NB4 (cell line): ENCODE measurements at places on chromosomes 5 and 9.

DNA sequence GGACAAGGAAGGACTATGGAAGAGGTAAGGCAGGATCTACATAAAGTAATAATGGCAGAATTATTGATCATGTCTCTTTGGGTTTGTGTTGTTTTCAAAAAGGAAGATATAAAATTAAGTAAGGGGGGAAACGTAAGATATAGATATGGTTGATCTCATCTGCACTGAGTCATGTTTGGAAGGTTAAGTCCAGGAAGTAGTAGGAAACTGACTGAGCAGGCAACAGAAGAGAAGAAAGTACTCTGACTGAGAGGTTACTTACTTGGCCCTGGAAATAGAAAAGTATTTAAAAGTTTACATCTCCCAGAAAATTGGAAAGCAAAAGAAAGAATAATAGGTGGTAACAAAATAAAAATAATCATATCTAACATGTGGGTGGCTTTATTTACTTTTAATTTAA is 405.3 kb upstream of the RGMB start:
- no peak for DNase-seq

DNA sequence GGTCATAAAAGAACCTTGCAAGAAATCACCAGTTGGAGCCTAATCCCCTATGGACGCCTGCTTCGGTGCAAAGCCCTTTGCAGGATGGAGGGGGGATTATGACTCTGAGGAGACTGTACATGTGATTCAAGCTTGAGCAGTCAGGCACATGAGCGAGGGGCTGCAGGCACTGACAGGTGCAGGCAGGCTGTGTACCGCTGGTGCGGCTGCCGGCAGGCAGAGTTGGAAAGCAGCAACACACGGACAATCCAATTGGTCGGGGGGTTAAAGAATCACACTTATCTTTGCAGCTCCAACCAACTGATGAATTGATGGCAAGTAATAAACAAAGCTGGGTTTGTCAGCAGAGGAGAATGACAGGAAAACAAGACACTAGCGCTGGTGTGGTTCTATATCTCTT is 5.7 kb downstream of the WHRN start:
- DNase-seq = no peak

DNA sequence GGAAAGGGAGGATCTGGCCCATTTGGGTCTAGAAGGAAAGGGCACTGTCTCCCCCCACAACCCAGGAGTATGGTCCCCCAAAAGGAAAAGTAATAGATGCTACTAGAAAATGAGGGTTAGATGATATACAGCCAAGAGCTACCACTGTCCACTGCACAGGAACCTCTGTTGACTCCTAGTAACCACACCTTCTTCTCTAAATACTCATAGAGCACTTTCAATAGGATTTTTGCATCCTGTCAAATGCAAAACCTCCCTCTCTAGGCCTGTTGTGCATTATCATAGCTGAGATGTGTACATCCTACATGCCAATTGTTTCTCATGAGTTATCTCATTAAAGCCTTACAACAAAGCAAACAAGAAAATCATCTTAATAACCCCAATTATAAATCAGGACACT is 66.8 kb downstream of the THBS4 start:
- no peak for DNase-seq

DNA sequence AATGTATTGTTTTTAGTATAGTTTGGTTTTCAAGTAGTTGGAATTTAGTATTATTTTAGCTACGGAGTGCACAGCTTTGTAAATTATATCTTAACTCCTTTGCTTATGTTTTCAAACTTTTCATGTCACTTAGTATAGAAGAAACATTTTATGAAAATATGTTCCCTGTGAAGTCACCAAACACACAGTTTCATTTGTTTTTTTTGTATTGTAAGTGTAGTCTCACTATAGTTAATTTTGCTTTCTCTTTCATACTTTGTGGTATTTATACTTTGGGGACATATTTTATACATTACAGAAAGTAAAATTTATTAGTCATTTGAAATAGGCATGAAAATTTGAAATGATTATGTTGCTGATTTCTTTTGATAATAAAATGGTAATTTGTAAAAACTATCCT is 5.0 kb downstream of the CHSY3 start:
- DNase-seq = no peak

DNA sequence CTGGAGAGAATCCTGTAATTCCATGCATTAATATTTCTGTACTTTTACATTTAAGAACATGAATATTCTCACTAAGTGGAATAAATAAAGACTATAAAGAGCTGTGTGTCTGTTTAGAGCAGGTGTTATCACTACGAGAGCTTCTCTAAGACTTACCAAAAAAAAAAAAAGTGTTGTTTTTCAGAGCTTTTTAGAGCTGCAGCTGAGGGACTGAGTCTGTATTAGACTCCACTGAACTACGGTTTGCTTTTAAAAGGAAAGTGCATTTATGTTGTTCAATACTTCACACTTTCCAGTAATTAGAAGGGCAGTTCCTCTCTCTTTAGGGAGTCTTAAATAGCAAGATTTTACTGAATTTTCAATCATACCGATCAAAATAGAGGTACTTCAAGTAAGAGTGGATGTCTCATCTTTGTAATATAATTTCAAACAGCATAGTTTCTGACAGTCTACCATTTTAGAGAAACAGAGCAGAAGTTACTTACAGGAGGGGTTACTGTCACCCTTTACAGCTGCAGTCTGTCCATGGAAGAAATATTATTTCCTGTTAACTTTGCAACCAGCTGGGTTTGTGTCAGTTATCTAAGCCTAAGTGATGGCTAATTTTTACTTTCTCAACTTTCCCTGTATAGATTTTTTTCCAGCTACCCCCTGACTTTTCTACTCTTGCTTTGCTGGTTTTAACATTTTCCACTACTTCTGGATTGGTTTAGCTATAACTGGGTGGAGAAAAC is 2.4 kb downstream of the SYK start:
- DNase-seq = peak; percentile 60

DNA sequence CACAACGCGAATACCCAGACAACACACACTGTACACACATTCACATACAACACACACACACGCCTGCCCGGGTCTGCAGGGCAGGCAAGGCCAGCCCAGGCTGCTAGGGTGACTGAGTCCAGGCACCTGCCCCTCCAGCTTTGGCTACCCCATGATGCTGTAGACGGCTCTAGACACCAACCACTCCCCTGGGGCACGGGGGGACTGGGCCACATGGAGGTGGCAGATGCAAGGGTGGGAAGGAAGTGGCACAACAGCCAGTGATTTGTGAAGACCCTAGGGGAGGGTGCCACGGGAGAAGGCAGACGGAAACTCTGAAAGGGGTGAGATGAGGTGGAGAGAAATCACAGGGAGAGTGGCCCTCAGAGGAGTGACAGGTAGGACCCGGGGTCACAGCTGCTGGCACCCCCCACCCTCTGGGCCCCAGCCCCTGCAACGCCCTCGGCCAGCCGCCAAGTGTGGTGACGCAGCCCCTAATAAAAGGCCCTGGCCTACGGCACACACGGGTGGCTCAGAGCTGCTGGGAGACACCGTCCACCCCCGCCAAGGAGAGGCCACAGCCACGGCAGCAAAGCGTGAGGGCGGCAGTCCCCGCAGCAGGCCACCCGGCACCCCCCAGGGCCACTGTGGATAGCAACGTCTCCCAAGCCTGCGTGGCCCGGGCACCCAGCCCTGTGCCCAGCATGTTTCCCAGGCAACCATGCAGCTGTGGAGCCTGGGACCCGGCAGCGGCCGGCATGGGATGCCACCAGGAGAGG is 6.6 kb upstream of the CCDC187 start:
- DNase-seq = no peak
